Inflammatory macrophage treated with lipopolysaccharide for 4 hours (primary cell): ENCODE measurements at places on chromosomes 1 and 21.
A peak's percentile ranks its signal among the peaks of the same experiment; 100 is the strongest.

GRCh38 chr21:36693489-36694030, 5.4 kb upstream of the SIM2 start:
- DNase-seq = no peak

- DNase-seq = no peak
These were observed 14.8 kb upstream of the TMEM222 start for GRCh38 chr1:27306892-27307761.

- DNase-seq = no peak
These were observed 5.0 kb upstream of the PMVK start for GRCh38 chr1:154941333-154942013.

DNA sequence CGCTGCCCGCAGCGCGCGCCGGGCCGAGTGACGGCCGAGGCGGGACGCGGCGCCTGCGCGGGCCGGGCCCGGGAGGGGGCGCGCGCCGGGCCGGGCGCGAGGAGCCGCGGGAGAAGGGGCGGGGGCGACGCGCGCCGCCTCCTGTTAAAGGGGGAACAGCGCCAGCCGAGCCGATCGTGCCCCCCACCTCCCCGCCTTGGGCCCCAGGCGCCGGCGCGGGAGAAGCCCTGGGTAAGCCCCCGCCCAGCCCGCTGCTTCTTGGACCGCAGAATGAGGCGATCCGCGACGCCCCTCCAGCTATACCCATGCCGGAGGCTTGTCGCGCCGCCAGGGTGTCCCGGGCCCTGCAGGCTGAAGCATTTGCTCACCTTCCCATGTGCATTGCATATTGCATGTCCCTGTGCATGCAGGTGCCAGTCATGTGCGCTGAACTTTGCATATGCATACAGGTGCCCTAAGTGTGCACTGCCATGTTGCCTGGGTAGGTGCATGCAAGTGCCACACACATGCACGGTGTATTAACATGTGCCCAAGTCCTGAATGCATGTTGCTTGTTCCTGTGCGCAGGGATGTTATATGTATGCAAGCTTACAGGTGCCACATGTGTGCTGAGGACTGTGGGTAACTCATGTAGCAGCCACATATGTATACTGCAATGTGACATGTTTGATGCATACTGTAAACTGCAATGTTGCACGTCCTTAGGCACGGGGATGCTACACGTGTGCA, at the start of gene ADGRB2:
Gene ADGRB2, minus strand, starts transcription at position 29 of the 729 bp plus-strand sequence. CDS start 7,119 bp downstream, outside the sequence.
- no peak for DNase-seq

- DNase-seq = no peak
These were observed 60.1 kb downstream of the SDCCAG8 start for GRCh38 chr1:243315893-243316292.

- DNase-seq = no peak
These were observed 57.7 kb downstream of the VWA5B1 start for GRCh38 chr1:20348326-20348915.

GRCh38 chr1:17494114-17494729, 45.3 kb upstream of the ARHGEF10L start:
- peak; percentile 51 for DNase-seq

- DNase-seq = no peak
These were observed 56.4 kb downstream of the ADAMTS1 start for GRCh38 chr21:26788790-26789189.

DNA sequence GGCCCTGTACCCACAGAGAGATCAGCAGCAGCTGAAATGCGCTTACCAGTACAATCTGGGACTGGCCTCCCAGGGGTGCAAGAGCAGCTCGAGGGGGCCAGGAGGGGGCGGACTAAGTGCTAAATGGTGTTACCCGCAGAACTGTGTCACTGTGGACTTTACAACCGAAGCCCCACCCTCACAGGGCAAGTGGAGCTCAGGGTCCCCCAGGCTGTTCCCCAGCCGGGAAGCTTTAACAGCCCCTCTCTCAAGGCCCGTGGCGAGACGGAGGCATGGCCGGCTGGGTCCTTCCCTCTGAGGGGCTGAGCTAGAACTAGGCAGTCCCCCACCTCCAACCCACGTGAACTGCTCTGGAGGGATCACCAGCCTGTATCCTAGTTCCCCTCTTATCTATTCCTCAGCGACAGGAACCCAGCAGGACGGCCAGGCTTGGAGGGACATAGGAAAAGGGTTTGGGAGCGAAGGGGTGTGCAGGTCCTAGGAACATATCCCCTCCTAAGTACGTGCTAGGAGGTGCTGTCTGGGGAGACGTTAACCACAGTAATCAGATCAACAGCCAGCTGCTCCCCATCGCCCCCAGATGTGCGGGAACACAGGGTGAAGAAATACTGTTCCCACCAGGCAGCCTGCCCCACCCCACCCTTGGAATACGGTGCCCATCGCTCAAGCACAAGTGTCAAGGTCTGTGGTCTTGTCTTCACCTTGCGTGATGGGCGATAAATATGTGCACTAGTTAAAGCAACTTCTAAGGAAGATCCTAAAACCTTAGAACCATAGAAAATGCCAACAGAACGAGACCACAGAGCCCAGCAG, 24.4 kb downstream of the ZBTB17 start:
- peak; percentile 7 for DNase-seq

DNA sequence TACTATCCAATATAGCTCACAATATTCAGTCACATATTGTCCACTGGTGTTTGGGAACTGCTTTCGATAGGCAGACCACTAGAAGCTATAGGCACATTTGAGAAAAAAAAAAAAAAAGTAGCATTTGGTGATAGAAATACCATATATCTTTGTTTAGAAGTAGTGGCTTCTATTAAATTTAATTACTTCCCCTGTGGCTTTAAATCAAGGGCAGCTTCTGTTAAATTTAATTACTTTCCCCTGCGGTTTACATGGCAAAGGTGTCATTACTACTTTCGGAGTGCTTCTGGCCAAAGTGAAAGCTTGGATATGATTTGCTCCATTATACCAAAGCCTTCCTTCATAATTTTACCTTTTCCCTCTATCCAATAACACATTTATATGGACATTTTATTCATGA, 229.9 kb downstream of the TTLL7 start:
- no peak for DNase-seq

- peak; percentile 70 for DNase-seq
These were observed 9.7 kb upstream of the GBP6 start for GRCh38 chr1:89354205-89354604.

GRCh38 chr1:230267338-230268065, 158.6 kb downstream of the PGBD5 start:
- no peak for DNase-seq

- no peak for DNase-seq
These were observed 27.8 kb upstream of the SLC19A1 start for GRCh38 chr21:45570071-45570470.

GRCh38 chr1:2108213-2108876, 58.1 kb downstream of the PRKCZ start:
- DNase-seq = no peak

GRCh38 chr1:83996621-83997020, 2.3 kb downstream of the TTLL7 start:
- no peak for DNase-seq

GRCh38 chr1:12593621-12594066, 24.4 kb downstream of the DHRS3 start:
- no peak for DNase-seq

- no peak for DNase-seq
These were observed 207.1 kb upstream of the KCTD3 start for GRCh38 chr1:215360031-215360430.

- peak; percentile 52 for DNase-seq
These were observed 81.2 kb upstream of the EFHD2 start for GRCh38 chr1:15328351-15329103.

DNA sequence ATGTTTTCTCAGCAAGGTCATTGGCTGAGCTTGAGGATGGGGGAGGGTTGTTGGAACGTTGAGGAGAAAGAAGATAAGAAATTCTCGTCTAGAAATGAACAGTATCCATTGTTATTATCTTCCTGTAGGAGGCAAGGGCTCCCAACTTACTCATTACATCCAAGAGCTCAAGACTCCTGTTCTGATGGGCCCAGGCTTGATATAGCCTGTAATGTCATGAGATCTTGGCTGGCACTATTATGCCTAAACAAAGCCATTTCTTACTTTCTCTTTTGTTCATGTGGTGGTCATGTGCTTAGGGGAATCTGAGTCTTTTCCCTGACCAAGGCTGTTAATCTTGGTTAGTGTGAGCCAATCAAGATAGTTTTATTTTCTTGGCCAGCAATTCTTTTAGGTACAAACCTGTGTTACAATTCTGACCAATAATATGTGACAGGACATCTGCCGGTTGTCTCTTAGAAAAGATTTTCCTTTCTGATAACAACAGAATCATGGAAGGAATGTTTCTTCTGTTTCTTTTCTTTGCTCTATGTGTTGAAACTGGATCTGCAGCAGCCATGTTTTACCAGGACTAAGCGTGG, 15.2 kb upstream of the IGSF3 start:
- DNase-seq = peak; percentile 14

- DNase-seq = no peak
These were observed 12.9 kb downstream of the AHDC1 start for GRCh38 chr1:27590917-27591508.
